ENCODE measurements at places on chromosomes 2 and 18. TPM values are rescaled to one million over a fixed set of nuclear protein-coding genes. Genes with fewer than 3 reads are reported as not detected.
A peak's percentile ranks its signal among the peaks of the same experiment; 100 is the strongest.

- DNase-seq, result no peak
These were observed 13.4 kb downstream of the GPR35 start for GRCh38 chr2:240638512-240639160.

DNA sequence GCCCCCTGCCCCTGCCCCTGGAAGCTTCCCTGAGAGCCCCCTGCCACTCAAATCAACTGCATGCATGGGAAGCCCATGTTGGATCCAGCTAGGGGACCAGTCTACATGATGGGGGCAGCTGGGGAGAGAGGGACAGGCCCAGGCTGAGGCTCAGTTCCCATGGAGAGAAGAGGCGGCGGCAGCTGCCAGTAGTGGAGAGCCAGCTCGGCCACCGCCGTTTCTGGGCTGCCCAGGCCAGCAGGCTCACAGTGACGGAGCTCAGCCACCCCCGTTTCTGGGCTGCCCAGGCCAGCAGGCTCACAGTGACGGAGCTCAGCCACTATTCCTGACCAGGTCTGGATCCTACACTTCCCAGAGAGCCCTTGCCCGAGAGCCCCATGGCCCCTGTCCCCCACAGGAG is 3.6 kb downstream of the MAB21L4 start:
- DNase-seq, result no peak

DNA sequence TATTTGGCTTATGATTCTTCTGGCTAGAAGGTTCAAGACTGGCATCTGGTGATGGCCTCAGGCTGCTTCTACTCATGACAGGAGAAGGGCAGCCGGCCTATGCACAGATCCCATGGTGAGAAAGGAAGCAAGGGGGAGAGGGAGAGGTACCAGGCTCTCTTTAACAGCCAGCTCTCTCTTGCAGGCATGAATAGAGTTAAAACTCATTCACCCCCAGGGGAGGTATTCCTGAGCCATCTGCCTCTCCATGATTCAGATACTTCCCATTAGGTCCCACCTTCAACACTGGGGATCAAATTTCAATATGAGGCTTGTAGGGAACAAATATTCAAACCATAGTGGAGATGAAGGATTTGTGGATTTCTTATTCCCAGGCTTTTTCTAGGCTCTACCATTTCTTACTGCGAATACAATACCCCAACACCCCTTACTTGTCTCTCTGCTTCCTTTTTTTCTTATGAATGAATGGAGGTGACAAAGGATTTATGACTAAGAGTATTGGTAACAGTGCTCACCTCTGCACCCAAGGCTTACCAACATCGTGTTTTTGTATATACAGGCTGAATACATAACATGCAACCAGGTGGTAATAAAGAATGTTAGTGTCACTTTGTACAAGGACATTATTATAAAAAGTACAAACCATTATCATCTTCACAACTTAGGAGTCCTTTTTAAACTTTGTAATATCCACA is 454.6 kb upstream of the TRIB2 start:
- no peak for DNase-seq

- DNase-seq, result no peak
These were observed 37.2 kb upstream of the NEMP2 start for GRCh38 chr2:190571686-190572085.

GRCh38 chr2:215486291-215487001 is 50.6 kb upstream of the FN1 start:
- DNase-seq, result no peak

DNA sequence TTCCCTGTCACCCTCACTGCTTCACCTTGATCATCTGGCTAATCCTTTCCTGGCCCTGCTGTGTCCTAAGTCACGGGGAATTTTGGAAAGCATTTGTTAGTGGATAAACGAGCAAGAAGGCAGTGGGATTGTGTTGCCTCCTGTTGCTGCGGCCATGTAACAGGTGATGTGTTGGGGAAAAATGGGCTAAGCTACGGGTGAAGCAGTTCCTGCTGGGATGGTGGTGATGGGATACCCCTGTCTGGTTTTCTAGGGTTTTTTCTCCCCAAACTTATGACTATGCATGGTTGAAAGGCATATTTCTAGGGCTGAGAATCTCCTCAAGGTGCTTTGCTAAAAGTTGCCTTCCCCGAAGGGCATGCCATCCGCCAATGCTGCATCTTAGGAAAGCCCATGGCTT is 68.1 kb downstream of the WDSUB1 start:
- no peak for DNase-seq

GRCh38 chr2:226800941-226801784 is 1.5 kb upstream of the IRS1 start:
- peak; percentile 65 for DNase-seq

CCL20 gene
- total RNA-seq, result not detected

DNAH7 gene
- 0.02 TPM for total RNA-seq
